ENCODE measurements at places on chromosomes 13 and 19. TPM values are rescaled to one million over a fixed set of nuclear protein-coding genes. Genes with fewer than 3 reads are reported as not detected.

NLRP4 gene
- not detected for total RNA-seq

SYT3 gene
- 0.70 TPM for total RNA-seq

ZNF550 gene
- total RNA-seq, result 11.5 TPM

GRCh38 chr19:50046649-50047503, 21.1 kb downstream of the ZNF473 start:
- peaks cover 31% of the 10 kb centered on the region for H3K36me3 ChIP-seq
- peaks cover 18% of the 10 kb centered on the region for H3K4me1 ChIP-seq
- no peak overlapping the region for H3K27ac ChIP-seq
- no peaks in the 10 kb centered on the region for H3K27me3 ChIP-seq
- no peak overlapping the region for H3K4me3 ChIP-seq
- peak; percentile 73 for DNase-seq

DNA sequence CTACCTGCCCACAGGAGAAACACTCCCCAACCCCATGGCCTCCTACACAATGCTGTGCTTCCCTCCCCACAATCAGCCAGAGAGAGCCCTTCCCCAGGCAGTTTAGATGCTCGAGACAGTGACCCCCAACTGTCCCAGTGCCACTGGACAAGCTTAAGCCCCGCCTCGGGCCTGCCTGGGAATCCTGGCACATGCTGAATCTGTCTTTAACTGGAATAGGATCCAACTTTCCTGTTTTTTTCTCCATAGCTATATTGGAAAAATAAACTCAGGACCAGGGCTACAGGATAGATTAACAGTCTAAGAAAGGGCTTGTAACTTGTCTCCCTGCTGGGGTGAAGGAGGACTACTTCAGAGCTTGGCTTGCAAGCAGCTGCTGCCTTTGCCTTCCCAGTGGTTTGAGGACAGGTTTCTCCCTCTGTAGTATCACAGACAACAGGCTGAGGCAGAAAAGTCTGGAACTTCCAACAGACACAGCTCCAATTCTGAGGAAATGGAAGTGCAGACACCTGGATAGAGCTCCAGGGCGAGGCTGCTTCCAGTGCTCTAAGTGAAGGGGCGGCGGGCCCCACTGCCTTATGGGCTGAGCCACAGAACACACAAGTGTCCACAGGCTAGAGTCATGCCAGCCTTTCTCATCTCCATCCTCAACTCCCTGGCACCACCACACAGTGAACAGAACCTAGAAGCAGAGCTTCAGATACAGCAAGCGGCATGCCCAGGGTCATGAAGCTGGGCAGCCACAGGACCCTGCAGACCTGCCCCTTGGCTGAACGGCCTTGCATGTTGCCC, 228.3 kb downstream of the TUBA3C start:
- H3K4me1 ChIP-seq, result no peaks in the 10 kb centered on the region
- H3K27ac ChIP-seq, result no peak overlapping the region
- no peak for DNase-seq
- no peaks in the 10 kb centered on the region for H3K36me3 ChIP-seq

- no peaks in the 10 kb centered on the region for H3K36me3 ChIP-seq
- no peaks in the 10 kb centered on the region for H3K27me3 ChIP-seq
- no peak for DNase-seq
- no peaks in the 10 kb centered on the region for H3K4me1 ChIP-seq
- no peak overlapping the region for H3K4me3 ChIP-seq
Observed at GRCh38 chr19:57171551-57172081, 4.3 kb upstream of the DUXA start.

GRCh38 chr19:48553676-48554384, 1.9 kb downstream of the SULT2B1 start:
- H3K36me3 ChIP-seq, result no peaks in the 10 kb centered on the region
- peak overlapping the region; percentile 24 for H3K4me3 ChIP-seq
- H3K27me3 ChIP-seq, result no peaks in the 10 kb centered on the region
- DNase-seq, result peak; percentile 99
- peak overlapping the region; percentile 98 for H3K27ac ChIP-seq

DNA sequence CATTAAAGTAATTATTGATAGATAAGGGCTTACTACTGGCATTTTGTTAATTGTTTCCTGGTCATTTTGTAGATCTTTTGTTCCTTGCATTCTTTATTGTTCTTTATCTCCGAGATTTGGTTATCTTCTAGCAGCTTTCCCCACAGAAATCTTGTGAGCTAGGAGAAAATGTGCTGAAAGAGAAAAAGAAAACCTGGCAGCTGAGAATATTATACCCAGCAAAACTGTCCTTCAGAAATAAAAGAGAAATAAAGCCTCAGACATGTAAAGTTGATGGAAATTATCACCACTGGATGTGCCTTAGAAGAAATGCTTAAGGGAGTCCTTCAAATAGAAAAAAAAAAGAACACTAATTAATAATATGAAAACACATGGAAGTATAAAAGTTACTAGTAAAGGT, 464.9 kb upstream of the GPC6 start:
- H3K36me3 ChIP-seq, result no peaks in the 10 kb centered on the region
- no peak overlapping the region for H3K4me3 ChIP-seq
- no peak overlapping the region for H3K27ac ChIP-seq
- H3K27me3 ChIP-seq, result no peaks in the 10 kb centered on the region

DNA sequence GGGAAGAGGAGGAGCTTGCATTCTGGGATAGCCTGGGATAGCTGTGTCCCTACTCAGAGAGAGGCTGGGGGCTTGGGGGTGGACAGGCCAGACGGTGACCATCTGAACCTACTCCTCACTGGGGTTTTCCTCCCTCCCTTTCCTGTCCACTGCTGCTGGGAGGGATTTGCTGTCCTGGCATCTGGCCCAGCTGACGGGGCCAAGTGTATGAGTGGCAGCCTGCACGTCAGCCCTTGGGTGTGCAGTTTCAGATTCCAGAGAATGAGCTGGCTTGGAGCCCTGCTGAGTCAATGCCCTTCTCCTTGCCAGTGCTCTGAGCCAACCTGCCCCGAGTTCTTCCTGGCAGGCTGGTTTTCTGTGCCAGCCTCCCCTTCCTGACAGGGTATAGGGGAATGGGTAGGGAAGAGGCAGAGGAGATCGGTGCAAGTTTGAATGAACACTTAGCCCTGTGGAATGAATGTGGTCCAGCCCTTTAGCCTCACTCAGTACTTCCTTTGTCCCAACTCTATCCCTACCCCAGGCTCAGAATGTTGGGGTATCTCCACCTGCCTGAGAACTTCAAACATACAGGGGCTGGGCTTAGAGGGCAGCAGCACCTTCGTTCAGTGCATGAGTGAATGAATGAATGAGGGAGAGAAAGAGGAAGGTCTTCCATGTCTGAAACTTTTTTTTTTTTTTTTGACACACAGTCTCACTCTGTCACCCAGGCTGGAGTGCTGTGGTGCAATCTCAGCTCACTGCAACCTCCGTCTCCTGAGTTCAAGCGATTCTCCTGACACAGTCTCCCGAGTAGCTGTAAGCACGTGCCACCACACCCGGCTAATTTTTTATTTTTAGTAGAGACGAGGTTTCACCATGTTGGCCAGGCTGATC, 1.8 kb upstream of the ANGPTL4 start:
- DNase-seq, result no peak
- no peaks in the 10 kb centered on the region for H3K36me3 ChIP-seq
- H3K27ac ChIP-seq, result no peak overlapping the region

- peak overlapping the region; percentile 53 for H3K27ac ChIP-seq
- DNase-seq, result peak; percentile 78
- no peaks in the 10 kb centered on the region for H3K27me3 ChIP-seq
- H3K4me3 ChIP-seq, result peak overlapping the region; percentile 32
- H3K4me1 ChIP-seq, result 0 out of 2 replicates have a peak, but pooled peaks cover 12% of the 10 kb centered on the region
Observed at GRCh38 chr19:48510421-48511268, 990 bp downstream of the LMTK3 start.

GRCh38 chr13:40059540-40060232, 404.2 kb downstream of the COG6 start:
- peaks cover 17% of the 10 kb centered on the region for H3K4me1 ChIP-seq
- no peak overlapping the region for H3K27ac ChIP-seq
- H3K36me3 ChIP-seq, result no peaks in the 10 kb centered on the region
- H3K4me3 ChIP-seq, result no peak overlapping the region
- no peak for DNase-seq

GRCh38 chr13:71624653-71625600, 242.1 kb downstream of the DACH1 start:
- H3K27me3 ChIP-seq, result no peaks in the 10 kb centered on the region
- no peaks in the 10 kb centered on the region for H3K36me3 ChIP-seq
- H3K4me3 ChIP-seq, result no peak overlapping the region
- peaks cover 18% of the 10 kb centered on the region for H3K4me1 ChIP-seq
- no peak for DNase-seq
- H3K27ac ChIP-seq, result no peak overlapping the region
